ENCODE measurements at places on chromosomes 7 and 10. TPM values are rescaled to one million over a fixed set of nuclear protein-coding genes. Genes with fewer than 3 reads are reported as not detected.

GRCh38 chr7:86929293-86930109, 130.0 kb downstream of the ELAPOR2 start:
- no peak overlapping the region for H3K4me3 ChIP-seq
- no peak for DNase-seq
- peaks cover 4% of the 10 kb centered on the region for H3K27me3 ChIP-seq

- no peaks in the 10 kb centered on the region for H3K27me3 ChIP-seq
- no peak for DNase-seq
- no peak overlapping the region for H3K27ac ChIP-seq
- H3K4me1 ChIP-seq: peaks cover 9% of the 10 kb centered on the region
- H3K36me3 ChIP-seq: no peaks in the 10 kb centered on the region
Measured at GRCh38 chr7:39674406-39674805, 51.0 kb downstream of the RALA start.

DNA sequence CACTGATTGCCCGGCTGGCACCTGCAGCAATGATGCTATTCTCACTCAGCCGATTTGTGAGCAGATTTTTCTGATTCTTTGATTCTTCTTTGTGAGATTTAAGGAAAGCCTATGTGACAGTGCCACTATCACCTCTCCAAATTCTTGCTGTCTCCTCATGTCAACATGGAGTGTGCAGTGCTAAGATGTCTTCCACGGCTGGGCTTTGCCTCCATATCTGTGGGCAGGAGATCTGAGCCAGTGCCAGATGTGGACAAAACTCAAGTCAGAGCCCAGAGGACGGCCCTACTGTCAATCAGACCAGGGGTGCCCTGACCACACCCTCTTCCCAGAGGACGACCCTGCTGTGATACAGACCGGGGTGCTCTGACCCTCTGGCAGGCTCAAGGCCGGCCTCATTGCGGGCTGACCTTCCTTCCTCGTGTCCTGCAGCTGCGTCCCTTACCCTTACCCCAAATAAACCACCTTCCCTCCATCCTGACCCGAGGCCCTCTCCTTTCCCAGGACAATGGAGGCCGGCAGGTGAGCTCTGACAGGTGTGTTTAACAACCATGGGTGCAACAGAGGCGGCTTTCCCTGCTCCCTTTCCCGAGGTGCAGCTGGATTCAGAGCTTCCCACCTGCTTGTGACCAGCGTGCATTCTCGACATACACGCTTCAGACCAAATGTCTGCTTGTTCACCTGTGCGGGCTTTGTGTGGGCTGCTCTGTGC, 221.4 kb downstream of the ADARB2 start:
- no peak for DNase-seq
- no peak overlapping the region for H3K4me3 ChIP-seq
- H3K27me3 ChIP-seq: peaks cover 5% of the 10 kb centered on the region
- no peaks in the 10 kb centered on the region for H3K4me1 ChIP-seq
- H3K36me3 ChIP-seq: no peaks in the 10 kb centered on the region
- no peak overlapping the region for H3K27ac ChIP-seq

DNA sequence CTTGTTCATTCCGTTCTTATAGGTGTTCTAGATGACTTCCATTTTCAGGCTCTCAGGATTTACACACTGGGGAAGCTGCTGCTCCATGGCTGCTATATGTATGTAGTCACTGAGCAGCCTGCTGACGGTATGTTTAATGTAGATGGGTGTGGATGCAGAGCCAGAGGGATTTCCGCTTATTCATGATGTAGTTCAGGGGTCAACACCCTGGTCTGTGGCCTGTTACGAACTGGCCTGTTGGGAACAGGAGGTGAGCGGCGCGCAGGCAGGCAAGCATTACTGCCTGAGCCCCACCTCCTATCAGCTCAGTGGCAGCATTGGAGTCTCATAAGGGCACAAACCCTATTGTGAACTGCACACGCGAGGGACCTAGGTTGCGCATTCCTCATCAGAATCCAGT, 33.9 kb downstream of the DNAJB6 start:
- peaks cover 88% of the 10 kb centered on the region for H3K36me3 ChIP-seq
- H3K27me3 ChIP-seq: no peaks in the 10 kb centered on the region
- H3K4me1 ChIP-seq: no peaks in the 10 kb centered on the region
- H3K27ac ChIP-seq: no peak overlapping the region
- DNase-seq: no peak

GRCh38 chr7:103065667-103066066, 8.9 kb downstream of the FBXL13 start:
- no peak overlapping the region for H3K27ac ChIP-seq
- no peaks in the 10 kb centered on the region for H3K36me3 ChIP-seq

DNA sequence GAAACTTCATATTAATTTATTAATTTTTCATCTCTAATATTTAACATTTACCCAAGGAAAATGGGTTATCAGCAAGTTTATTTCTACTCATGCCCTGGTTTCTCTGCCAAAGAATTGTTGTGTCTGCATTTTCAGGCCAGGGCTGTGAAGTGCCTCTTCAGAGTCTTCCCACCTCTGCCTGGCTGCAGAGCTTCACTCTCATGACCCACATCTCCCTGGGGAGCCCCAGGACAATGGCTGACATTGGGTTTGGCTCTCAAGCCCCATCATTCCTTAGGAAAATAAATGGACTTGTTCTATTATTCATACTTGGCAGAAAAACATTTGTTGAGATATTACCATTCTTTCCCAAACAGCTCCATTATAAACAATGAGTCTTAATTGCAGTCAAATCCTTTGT, 30.3 kb downstream of the CACNA2D1 start:
- peaks cover 7% of the 10 kb centered on the region for H3K4me1 ChIP-seq
- H3K4me3 ChIP-seq: no peak overlapping the region
- no peak for DNase-seq
- H3K27ac ChIP-seq: no peak overlapping the region

GRCh38 chr7:21256310-21256877, 171.5 kb upstream of the SP4 start:
- H3K27ac ChIP-seq: no peak overlapping the region
- no peaks in the 10 kb centered on the region for H3K4me1 ChIP-seq

GRCh38 chr7:71364551-71364950, 232.6 kb downstream of the GALNT17 start:
- no peaks in the 10 kb centered on the region for H3K4me1 ChIP-seq
- DNase-seq: no peak
- H3K4me3 ChIP-seq: no peak overlapping the region

GRCh38 chr10:33005322-33006301, 47.6 kb upstream of the ITGB1 start:
- no peaks in the 10 kb centered on the region for H3K27me3 ChIP-seq
- H3K27ac ChIP-seq: peak overlapping the region; percentile 84
- H3K36me3 ChIP-seq: no peaks in the 10 kb centered on the region

- H3K27me3 ChIP-seq: no peaks in the 10 kb centered on the region
- H3K4me3 ChIP-seq: no peak overlapping the region
- no peaks in the 10 kb centered on the region for H3K36me3 ChIP-seq
- H3K4me1 ChIP-seq: peaks cover 37% of the 10 kb centered on the region
- DNase-seq: no peak
Measured at GRCh38 chr10:31147210-31147608, 115.5 kb upstream of the ZNF438 start.

- no peaks in the 10 kb centered on the region for H3K4me1 ChIP-seq
- no peak overlapping the region for H3K27ac ChIP-seq
- no peaks in the 10 kb centered on the region for H3K27me3 ChIP-seq
Measured at GRCh38 chr10:70066190-70066589, 13.5 kb downstream of the MACROH2A2 start.

- H3K27me3 ChIP-seq: no peaks in the 10 kb centered on the region
- H3K4me1 ChIP-seq: no peaks in the 10 kb centered on the region
- DNase-seq: no peak
Measured at GRCh38 chr10:67664942-67665341, 31.1 kb downstream of the CTNNA3 start.

- H3K27me3 ChIP-seq: no peaks in the 10 kb centered on the region
- no peak overlapping the region for H3K27ac ChIP-seq
- no peaks in the 10 kb centered on the region for H3K4me1 ChIP-seq
- no peaks in the 10 kb centered on the region for H3K36me3 ChIP-seq
- DNase-seq: no peak
Measured at GRCh38 chr10:9596368-9596920, 1421.2 kb upstream of the CELF2 start.

The EPHB6 gene
- 0.82 TPM for total RNA-seq

The SHLD2 gene
- total RNA-seq: 46.2 TPM

The NEUROG3 gene
- total RNA-seq: not detected

All from SJSA1 (cell line).